ENCODE measurements at places on chromosomes 13 and 19. TPM values are rescaled to one million over a fixed set of nuclear protein-coding genes. Genes with fewer than 3 reads are reported as not detected.

The PSG3 gene
- total RNA-seq: 0.16 TPM

The NOVA2 gene
- 0.12 TPM for total RNA-seq

The RNF225 gene
- total RNA-seq: 0.13 TPM

The PDE4A gene
- 5.1 TPM for total RNA-seq

The KLC3 gene
- total RNA-seq: 0.74 TPM

The TRPC4 gene
- 0.08 TPM for total RNA-seq

The CEACAM4 gene
- not detected for total RNA-seq

The MYCBP2 gene
- total RNA-seq: 16.3 TPM

The PLIN5 gene
- 0.11 TPM for total RNA-seq

The B3GLCT gene
- total RNA-seq: 5.4 TPM

The TTC9B gene
- 0.51 TPM for total RNA-seq

The SULT2A1 gene
- total RNA-seq: not detected

The NKG7 gene
- not detected for total RNA-seq

The LIM2 gene
- total RNA-seq: not detected

The KIR3DL1 gene
- total RNA-seq: not detected

The S1PR4 gene
- total RNA-seq: 0.20 TPM

The ZNF699 gene
- total RNA-seq: 1.3 TPM

The EXOC3L2 gene
- 1.3 TPM for total RNA-seq

The EPSTI1 gene
- total RNA-seq: not detected

The CCDC169 gene
- 0.55 TPM for total RNA-seq

The ZNF541 gene
- not detected for total RNA-seq

The UNC13A gene
- total RNA-seq: 1.7 TPM

The LYPD3 gene
- total RNA-seq: 0.58 TPM

The CYP4F2 gene
- total RNA-seq: not detected

The TEX29 gene
- 0.17 TPM for total RNA-seq

The CEACAM1 gene
- total RNA-seq: 1.4 TPM

The ICAM4 gene
- total RNA-seq: 0.09 TPM

The NXNL1 gene
- not detected for total RNA-seq

The KL gene
- 0.01 TPM for total RNA-seq

The MED25 gene
- 71.0 TPM for total RNA-seq

The TMC4 gene
- 1.1 TPM for total RNA-seq

The SIGLEC12 gene
- total RNA-seq: not detected

The CNFN gene
- 46.7 TPM for total RNA-seq

The ZNF577 gene
- total RNA-seq: not detected

The NR1H2 gene
- 72.0 TPM for total RNA-seq

The RFPL4A gene
- total RNA-seq: 0.33 TPM
